ENCODE measurements at places on chromosomes 3 and 15.

DNA sequence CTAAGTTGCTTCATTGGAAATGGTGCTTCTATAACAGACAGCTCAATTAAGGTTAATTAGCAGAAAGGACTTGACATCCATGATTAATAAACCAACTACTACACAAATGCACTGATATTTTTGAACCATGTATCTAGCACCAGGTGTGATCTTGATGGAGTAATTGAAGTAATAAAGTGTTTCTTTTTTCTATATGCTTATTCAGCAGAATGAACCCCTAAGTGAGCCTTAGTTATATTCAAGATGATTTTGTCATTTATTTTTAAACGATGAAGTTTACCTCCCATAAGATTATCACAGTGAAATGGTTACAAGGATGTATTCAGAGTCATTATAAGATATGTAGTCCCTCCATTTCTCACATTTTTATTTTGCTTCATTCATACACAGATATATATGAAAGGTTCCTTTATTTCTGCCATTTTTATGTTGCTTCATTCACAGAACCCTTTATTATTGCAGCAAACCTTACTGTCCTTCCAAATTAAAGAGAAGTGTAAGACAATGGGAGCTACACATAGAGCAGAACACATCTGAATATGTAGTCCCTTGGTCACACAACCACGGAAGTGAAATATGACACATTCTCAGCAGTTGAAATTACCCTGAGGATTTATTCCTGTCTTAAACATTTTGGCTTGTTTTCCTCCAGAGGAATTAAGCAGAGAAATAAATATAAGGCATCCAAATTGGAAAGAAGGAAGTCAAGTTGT is 295.0 kb downstream of the RAP2B start:
- no peak for DNase-seq

DNA sequence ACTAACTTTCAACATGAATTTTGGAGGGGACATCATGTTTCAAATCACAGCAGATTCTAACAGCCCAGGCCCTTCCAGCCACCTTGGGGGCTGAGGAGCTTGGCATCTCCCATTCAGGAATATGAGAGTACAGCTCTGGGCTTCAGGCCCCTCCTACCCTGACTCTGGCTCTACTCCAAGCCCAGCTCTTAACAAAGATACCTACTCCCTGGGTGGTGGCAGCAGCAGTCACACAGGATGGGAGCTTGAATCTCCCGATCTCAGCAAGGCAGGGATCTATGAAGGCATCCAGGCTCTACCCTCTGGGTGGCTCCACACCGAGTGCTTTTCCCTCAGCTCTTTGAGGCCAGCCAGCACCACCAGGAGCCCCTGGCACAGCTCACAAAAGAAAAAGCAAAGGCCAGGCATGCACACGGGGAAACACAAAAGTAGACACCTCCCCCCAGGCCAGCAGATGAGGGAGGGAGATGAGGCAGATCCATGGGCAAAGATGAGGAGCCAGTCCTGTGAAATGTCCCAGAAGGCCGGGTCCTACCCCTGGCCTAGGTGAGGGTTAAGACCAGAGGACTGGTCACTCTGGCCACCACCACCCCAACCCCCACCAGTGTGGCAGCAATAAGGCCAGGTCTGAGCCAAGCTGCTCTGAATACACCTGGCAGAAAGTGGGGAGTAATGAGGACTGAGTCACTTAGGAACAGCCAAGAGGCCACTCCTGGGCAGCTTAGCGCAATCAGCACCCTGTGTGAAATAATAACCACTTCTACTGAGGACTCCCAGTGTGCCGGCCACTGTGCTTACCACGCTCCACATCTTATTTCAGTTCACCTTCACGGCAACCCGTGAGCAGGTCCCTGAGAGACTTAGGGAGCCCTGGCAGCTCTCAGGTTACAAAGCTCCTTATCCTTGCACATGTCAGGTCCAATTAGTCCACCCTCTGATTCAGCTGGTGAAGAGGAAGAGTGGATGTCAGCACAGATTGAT is 24.3 kb downstream of the PLA2G4F start:
- no peak for DNase-seq

DNA sequence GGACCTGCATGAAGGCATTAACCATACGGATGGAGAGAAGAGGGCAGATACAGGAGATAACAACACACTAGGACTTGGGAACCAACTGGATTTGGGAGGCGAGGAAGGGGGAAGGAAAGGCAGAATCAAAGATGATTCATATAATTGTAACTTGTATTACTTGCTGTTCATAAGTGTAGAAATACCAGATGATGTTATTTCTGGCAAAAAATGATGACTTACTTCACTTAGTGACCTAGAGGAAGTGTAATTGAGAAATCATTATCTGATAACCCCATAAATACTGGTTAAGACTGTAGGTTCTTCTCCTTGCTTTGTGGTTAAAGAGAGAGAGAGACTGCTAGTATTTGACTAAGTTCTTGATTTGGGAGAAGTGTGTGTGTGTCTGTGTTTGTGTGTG is 50.5 kb upstream of the GK5 start:
- peak; percentile 58 for DNase-seq

DNA sequence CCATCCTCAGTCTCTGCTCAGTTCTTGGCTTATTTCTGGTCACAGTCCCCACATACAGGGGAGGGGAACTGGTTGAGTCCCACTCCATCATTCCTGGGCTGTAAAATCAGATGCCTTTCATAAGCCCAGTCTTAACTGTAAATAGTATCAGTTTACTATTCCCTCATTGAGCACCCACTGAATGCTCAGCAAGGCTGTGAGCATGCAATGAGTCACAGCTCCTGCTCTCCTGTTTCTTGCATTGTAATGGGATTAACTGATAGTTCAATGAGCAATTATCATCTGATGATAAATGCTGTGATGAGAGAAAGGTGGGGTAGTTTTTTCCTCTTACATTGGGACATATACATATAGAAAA is 113.6 kb upstream of the TPM1 start:
- no peak for DNase-seq

- no peak for DNase-seq
Observed at GRCh38 chr3:25957026-25957425, 167.1 kb downstream of the OXSM start.

DNA sequence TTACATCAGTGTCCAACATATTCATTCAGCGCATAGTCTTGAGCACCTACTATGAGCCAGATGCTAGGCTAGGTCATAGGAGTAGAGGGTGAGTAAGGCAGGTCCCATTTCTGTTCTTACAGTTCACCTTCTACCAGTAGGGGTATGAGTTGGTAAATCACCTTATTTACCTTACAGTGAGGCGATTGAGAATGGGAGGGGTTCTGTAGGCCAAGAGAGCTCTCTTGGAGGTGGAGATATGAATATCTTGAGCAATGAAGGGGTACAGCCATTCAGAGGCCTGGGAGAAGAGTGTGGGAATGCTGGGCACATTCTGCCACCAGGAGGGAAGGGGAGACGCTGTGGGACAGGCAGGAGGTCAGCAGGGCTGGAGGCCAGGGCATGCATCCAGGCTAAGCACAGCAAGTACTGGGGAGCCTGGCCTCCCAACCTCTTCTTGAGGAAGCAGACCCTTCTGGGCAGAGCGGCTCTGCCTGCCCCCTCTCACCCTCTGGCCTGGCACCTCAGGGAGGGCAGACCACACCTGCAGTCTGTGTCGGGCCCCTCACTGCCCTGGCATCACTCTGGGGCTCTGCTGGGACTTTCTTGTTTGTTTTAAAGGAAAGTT is 123.4 kb downstream of the EEFSEC start:
- DNase-seq: no peak

GRCh38 chr15:26049900-26050657 is 187.0 kb upstream of the ATP10A start:
- DNase-seq: no peak

- DNase-seq: no peak
Observed at GRCh38 chr15:58546066-58546591, 114.3 kb downstream of the LIPC start.

GRCh38 chr15:85374831-85375230 is 5.6 kb upstream of the AKAP13 start:
- DNase-seq: no peak

DNA sequence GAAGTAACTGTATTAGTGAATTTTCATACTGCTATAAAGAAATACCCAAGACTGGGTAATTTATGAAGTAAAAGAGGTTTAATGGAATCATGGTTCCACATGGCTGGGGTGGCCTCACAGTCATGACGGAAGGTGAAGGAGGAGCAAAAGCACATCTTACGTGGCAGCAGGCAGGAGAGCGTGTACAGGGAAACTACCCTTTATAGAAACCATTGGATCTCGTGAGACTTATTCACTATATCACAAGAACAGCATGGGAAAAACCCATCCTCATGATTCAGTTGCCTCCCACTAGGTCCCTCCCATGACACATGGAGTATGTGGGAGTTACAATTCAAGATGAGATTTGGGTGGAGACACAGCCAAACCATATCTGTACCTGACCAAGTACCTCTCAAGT is 812.3 kb upstream of the ALCAM start:
- DNase-seq: no peak

GRCh38 chr15:62533687-62534086 is 368.6 kb upstream of the C2CD4B start:
- peak; percentile 23 for DNase-seq

GRCh38 chr15:79948761-79949160 is 22.2 kb downstream of the BCL2A1 start:
- DNase-seq: no peak

DNA sequence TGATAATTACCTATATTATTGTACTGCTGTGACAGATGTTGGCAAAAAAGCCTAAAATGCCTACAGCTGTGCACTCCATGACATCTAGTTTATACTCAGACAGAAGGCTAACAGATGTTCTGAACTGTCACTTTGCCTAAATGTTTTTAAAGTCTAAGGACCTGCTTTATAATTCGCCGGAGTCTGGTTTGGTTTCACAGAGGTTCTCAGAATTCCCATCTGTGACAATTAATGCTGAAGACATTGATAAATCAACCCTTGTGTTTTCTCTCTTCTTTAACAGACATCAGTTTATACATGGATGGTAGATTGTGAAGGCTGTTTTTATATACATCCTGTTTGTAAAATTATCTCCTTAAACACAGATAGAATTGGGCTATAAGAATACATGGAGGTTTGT is 19.8 kb upstream of the SOX2 start:
- no peak for DNase-seq

- DNase-seq: no peak
Observed at GRCh38 chr15:94417501-94418293, 186.3 kb downstream of the MCTP2 start.

- DNase-seq: no peak
Observed at GRCh38 chr3:126154391-126155279, 25.8 kb downstream of the ALDH1L1 start.

GRCh38 chr3:105458518-105459215 is 92.0 kb downstream of the ALCAM start:
- DNase-seq: peak; percentile 44

DNA sequence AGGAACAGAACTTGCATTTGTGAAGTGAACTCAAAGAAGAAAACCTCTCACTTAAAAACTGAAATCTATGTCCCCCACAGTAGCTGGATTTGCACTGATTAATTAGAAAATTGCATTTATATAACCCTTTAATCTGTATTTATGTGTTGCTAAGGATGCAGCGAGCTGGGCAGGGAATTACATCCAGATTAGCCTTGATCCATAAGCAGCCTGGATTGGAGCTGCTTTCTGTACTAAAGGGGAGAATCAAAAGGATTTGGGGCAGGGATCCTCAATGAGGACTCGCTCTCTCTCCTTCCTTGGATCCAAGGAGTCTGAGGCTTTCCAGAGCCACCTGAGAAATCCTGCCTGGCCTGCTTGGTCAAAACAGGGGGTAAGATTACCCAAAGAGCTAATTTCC is 125.9 kb downstream of the TLE3 start:
- no peak for DNase-seq

DNA sequence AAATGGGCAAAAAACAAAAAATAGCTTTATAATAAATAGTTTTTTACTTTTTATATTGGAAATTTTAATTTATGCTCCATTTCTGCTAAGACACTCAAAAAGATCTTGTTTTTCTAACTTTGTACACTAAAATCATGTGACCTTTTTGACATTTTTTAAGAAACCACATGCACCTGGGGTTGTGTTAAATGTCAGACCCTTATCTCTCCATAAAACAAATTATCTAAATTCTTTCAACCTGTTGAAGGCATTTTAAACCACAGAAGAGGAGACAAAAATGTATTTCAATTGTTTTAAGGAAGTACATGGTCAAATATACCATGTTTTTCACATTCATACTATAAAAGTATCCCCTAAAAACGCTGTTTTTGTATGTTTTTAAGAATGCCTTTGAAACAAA is 29.2 kb downstream of the IFT80 start:
- DNase-seq: no peak

DNA sequence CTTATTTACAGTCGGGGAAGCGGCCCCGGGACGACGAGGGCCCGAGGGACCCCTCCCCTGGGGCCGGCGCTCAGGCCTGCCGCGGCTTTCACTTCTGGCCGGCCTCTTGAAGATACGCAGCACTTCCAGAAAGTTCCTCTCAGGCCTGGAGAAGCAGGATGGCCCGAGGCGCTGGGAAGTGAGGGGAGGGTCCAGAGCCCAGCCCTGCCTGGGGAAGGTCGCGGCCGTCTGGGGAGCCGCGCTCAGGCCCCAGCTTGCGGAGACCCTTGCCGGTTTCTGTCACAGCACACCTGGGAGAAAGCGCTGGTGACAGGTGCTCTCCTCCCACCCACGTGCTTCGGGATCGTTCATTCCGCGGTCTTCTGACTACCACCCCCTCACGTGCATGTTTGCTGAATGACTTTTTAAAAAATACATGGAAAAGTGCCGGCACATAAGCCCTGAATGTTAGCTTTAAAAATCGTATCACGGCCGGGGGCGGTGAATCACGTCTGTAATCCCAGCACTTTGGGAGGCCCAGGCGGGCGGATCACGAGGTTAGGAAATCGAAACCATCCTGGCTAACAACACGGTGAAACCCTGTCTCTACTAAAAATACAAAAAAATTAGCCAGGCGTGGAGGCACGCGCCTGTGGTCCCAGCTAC is 727 bp upstream of the TM2D3 start:
- no peak for DNase-seq

- no peak for DNase-seq
Observed at GRCh38 chr3:45870099-45870498, 16.2 kb upstream of the CCR9 start.

DNA sequence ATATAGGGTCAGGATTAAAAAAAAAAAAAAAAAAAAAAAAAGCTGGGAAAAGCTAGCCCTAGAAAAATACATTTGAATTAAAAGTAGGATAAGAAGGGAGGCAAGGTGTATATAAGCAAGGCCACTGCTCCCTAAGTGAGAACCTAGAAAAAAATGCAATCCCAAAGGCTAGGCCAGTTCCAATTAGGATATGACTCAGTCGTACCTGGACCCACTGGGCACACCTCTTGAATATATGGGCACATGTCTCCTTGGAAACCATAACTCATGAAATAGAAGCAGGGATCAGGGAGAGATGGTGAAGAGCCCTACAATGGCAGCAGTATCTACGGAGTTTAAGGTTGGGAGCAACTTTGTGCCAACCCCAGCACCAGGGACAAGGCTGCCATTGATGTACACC is 314.1 kb upstream of the IL12A start:
- DNase-seq: no peak

GRCh38 chr3:106759731-106760130 is 617.5 kb upstream of the CCDC54 start:
- DNase-seq: peak; percentile 19

GRCh38 chr3:140420621-140421357 is 257.1 kb upstream of the TRIM42 start:
- DNase-seq: no peak

Measured in GM04504 (cell line).